ENCODE measurements at places on chromosomes 1 and 21.

- no peak for DNase-seq
These were observed 121.0 kb upstream of the CXADR start for GRCh38 chr21:17391811-17392340.

DNA sequence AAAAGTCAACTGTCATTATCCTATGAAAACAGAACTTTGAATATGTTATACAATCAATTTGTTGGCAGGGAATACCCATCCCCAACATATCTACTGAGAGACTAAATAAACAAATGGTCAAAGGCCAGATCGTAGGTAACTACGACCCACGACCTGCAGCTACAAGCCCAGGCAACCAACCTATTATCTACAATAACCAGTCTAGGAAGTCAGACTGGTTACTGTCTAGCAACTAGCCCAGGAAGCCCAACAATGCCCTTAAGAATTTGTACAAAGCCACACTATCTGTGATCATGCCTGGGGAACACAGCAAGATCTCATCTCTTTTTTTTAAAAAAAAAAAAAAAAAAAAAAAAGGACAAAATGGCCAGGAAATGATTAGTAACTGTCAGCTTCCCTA lies 58.7 kb downstream of the SMYD3 start:
- no peak for DNase-seq

- no peak for DNase-seq
These were observed 178.1 kb downstream of the ZP4 start for GRCh38 chr1:237712586-237713157.

DNA sequence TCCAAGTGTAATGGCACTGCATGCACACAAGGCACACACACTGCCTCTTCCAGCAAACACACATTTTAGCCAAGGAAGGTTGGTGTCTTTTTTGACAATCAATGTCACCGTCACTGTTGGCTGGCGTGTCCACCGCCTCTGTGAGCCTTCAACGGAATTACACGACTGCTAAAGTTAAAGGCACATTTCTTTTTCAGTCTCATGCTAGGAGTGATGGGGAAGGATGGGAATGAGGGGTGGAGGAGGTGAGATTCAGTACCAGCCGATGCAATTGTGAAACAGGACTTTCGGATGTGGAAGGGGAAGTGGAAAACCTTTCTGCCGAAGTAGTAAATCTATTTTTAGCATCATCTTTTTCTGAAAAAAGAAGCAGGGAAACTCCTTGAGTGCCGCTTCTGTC lies 1.4 kb downstream of the ELAVL4 start:
- DNase-seq = no peak

DNA sequence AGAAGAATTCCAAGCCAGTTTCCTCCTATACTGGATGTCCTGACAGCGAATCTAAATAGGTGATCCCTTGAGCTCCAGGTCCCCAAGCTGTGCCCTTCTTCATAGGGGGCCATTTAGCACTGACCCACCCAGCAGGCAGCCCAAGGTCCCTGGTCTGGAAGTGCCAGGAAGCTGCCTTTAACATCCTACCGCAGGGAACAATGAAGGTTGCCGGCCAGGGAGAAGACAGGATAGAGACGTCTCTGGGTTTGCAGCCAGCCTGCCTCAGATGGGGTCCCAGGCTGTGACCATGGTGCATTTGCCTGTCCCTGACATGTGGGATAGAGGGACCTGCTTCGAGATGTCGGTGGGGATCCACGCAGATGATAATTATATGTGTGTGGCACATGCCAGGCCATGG lies 2.7 kb upstream of the RIPK4 start:
- DNase-seq = no peak

DNA sequence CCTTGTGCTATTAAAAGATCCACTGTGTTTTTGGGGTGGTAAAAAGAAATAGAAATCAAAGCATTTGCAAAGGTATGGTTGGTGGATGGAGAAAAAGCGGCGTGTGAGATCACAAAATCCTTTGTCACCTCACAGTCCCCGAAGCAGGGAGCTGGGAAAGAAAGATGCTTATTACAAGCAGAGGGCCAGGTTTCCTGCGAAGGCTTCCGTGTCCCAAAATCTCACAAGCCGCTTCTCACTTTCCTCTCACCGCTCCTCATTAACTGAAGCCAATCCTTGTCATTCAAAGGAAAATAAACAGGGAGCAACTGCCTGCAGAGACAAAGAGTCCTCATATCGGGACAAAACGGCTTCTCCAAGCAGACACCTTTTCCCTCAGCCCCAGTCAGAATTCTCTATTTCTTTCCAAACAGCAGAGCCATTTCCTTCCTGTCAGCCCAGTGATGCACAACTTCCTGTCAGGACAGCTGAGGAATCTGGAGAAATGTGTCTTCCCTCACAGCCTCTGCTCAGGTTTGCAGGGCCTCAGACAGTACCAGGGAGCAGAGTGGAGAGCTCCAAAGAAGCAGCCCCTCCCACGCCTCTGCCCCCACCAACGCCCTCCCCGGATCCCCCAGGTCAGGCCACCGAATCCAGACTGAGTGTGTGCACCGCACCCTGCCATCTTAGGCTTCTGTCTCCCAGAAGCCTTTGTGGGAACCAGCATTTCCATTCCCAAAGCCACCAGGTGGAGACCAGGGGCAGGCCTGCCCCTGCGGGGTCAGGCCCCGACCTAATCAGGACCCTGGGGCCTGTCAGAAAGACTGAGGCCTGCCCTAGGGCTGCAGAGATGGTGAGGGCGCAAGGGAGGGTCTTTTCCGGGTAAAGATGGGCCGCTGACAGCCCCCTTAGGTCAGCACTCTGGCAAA lies 29.6 kb downstream of the KCNN3 start:
- DNase-seq = no peak

DNA sequence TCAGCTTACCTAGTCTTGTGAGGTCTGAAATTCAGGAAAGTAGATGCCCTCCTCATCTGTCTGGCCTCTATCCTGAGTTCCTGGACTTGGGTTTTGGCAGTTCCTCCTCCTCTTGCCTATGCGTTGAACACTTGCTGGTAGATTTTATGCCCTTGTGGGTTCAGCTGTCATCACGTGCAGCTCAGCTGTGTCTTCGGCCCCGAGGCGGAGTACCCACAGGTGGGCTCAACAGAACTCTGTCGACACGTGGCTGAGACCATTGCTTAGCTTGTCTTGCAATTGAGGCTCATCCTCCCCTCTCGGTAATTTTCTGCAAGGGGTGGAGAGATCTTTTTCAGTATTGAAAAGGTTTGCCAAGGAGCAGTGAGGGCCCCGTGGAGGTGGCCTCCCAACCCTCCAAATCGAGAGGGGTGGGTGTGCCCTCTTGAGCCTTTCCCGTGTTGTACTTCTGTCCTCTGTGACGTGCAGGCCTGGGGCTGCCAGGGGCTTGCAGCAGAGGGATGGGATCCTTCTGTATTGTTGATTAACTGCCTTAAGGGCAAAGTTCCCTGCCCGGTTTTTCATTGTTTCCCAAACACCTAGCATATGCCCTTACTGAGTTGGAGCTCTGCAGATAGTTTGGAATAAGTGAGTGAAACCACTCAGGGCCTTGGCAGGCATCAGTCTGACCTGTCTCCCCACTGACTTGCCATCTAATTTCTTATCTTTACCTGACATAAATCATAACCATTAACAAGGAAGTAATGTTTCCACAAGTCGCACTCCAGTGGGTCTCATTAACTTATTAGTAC lies 2.9 kb downstream of the CENPS start:
- DNase-seq = no peak

- DNase-seq = no peak
These were observed 27.2 kb downstream of the DBT start for GRCh38 chr1:100222428-100222827.

GRCh38 chr1:30460661-30461060 lies 262.7 kb downstream of the MATN1 start:
- DNase-seq = no peak

DNA sequence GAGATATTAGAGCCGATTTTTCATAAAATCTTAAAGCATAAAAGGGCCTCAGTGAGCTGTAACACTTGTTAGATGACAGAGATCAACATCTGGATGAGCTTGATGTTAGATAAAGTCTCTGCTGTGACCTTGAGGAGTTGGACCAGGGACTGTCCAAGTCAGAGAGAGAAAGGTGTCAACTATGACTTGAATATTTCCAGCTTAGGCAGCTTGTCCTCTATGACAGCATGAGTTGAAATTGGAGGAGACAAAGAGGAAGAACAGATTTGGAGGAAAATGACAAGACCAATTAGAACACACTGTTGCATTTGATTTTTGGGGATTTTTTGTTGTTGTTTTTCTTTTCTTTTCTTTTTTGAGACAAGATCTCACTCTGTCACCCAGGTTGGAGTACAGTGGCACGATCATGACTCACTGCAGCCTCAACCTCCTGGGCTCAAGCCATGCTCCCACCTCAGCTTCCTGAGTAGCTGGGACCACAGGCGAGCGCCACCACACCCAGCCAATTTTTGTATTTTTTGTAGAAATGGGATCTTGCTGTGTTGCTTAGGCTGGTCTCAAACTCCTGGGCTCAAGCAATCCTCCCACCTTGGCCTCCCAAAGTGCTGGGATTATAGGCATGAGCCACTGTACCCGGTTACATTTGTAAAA lies 35.3 kb upstream of the CLIC4 start:
- no peak for DNase-seq

DNA sequence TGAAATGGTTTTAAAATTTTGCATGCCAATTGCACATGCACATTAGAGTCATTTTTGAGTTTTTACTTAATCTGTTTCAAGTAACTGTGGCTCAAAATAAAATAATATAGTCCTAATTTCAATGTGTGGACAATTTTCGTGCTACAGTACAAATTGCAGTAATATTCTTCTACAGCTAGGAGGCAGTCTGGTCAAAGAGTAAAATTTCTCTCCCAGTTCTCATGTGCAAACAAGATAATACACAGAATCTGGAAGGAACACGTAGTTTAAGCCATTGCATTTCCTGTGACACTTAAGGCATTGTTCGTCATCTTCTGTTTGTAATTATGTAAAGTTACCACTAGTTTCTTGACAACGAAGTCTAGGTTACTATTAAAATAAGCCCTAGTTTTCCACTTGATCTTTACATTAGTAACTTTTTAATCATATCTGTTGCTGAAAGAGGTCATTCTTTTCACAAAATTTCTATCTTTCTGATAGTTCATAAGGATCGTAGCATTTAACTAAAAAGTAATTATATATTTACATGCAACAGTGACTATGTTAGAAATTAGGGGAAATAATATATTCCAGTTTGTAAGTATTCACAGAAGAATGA lies 28.9 kb downstream of the ODR4 start:
- no peak for DNase-seq

DNA sequence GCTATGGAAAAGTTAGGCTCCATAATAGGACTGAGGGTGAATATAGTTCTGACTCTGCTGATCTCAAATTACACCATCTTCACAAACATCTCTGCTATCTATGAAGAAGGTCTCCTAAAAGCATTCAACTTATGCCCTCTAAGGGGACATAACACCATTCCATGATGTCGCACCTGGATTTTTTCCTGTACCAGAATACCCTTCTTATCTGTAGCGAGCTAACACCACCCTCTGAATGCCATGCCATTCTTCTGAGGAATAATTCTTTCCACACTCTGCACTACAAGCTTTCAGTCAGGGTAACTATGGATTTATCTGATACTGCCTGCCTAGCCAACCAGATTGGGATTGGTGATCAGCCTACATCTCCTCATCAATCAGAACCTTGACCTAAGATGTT lies 203.8 kb downstream of the PTPRC start:
- no peak for DNase-seq

DNA sequence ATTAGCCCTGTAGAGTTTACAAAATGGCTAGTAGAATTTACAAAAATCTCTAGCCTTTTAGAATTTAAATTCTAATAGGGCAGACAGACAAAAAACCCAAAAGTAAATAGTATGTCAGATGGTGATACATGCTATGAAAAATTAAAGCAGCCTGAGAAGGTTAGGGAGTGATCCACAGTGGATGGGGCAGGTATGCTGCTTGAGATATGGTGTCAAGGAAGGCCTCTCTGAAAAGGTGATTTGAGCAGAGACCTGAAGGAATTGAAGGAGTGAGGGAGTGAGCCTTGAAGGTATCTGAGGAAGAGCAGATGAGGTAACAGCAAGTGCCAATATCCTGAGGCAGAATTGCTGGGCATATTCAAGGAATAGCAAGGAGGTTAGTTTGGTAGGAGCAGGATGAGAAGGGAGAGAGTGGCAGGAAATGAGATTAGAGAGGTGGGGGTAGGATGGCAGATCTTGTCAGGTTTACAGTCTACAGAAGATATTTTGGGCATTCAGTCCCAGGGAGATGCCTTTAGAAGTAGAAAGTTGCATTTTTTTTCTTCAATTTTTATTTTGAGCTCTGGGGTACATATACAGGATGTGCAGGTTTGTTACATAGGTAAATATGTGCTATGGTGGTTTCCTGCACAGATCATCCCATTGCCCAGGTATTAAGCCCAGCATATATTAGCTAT lies 40.8 kb upstream of the DPH5 start:
- no peak for DNase-seq

GRCh38 chr1:113058941-113059706 lies 13.9 kb upstream of the LRIG2 start:
- DNase-seq = no peak

- no peak for DNase-seq
These were observed 137.4 kb downstream of the CNIH3 start for GRCh38 chr1:224753491-224753890.

DNA sequence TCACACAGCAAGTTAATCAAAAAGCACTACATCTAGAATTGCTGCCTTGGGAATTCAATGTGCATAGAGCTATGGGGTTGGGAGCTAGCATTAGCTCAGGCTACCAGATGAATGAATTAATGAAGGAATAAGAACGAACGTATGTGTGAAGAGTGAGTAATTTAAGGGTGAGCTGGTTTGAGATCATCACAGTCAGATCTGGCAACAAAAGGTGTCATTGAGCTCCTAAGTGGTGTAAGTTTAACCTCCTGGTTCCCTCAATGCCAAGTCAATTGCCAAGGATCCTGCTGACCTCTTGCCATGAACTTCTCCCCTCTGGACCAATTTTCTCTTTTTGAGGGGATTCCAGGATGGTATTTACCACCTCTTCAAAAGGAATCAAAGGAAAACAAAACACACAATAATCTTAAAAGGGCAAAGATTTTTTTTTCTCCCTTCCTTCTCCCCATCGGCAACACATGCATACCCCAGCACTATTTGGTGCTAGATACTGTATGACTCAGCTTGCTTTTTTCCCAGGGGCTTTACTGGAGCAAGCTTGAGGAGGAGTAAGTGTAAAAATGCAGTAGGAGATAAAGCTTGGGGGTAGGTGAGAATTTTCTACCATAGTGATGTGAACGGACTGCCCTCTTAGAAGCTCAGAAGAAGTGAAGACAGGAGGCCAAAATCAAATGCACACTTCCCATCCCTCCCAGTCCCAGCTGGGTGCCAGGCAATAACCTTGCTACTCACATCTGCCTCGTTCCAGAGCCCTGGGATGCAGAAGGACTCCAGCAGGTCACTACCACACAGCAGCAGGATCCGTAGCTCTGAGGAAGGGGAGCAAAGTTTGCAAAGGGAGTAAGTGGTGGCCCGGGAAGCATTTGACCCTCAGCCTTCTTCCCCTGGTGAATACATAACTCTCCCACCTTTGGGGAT lies 92.0 kb downstream of the LAMC2 start:
- DNase-seq = no peak

- DNase-seq = no peak
These were observed 28.5 kb upstream of the PRELP start for GRCh38 chr1:203447151-203447550.

DNA sequence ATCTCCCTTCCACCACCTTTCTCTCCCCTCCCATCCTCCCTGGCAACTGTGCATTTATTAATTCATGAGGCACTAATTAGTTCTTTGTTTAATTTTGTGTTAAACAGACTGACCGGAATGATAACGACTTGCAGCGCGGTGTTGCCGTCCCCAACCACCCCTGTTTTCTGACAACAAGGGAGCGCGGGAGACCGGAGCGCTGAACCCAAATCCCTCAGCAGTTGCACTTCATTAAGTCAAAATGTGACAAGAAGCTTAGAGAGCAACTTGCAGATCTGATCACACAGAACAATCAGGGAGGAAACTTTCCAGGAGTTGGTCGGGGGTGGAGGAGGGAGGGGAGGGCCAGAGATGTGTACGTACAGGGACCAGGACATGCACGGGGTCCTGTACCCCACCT lies 89.2 kb downstream of the CASZ1 start:
- no peak for DNase-seq
